ENCODE measurements at places on chromosomes 12 and 14.
A peak's percentile ranks its signal among the peaks of the same experiment; 100 is the strongest.

- DNase-seq, result peak; percentile 8
Measured at GRCh38 chr14:54186821-54187763, 209.7 kb upstream of the CDKN3 start.

- DNase-seq, result no peak
Measured at GRCh38 chr12:76153616-76154015, 69.1 kb upstream of the NAP1L1 start.

DNA sequence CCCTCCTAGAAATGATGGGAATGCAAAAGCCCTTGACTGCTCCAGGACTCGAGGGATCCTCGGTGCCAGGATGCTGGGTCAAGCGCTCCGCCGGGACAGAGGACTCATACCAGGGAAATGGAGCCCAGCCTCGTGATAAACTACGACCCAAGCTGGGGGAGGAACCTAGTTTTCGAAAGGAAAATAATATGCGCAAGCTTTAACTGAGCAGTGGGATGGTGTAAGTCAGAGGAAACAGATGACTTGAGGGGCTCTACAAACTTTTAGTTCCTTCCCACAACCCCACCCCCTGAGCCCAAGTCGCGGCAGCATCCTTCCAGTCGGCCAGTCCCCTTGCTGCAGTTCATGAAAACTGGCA is 654 bp upstream of the SUPT16H start:
- DNase-seq, result peak; percentile 49

GRCh38 chr12:62372134-62372533 is 94.5 kb upstream of the MON2 start:
- DNase-seq, result no peak

DNA sequence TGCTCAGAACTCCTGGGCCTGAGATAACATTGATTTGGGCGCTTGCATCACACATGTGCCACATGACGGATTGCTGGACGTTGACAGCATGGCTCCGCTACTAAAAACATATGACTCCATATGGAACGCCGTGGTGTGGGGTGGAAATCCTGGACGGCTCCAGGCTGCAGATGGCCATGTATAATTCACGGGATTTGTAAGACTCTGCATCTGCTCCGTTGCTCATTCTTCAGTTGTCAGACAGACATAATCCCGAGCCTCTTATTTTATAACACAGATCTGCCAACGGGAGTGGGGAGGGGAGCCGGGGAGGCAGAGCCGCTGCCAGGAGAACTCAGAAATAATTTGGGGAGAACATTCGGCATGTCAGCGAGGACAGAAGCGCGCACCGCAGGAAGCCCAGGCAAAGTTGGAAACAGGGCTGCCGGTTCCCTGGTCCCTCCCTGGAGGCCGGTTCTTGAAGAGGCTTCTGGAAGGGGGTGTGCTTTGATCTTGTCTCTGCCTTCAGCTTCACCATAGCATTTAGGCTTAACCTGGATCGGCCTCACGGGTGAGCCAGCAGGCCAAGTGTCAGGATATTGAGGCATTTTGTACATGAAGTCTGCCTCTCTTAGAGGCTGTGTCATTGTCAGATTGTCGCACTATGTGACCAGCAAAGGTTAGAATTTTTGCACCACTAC is 45.8 kb upstream of the MYL2 start:
- no peak for DNase-seq

DNA sequence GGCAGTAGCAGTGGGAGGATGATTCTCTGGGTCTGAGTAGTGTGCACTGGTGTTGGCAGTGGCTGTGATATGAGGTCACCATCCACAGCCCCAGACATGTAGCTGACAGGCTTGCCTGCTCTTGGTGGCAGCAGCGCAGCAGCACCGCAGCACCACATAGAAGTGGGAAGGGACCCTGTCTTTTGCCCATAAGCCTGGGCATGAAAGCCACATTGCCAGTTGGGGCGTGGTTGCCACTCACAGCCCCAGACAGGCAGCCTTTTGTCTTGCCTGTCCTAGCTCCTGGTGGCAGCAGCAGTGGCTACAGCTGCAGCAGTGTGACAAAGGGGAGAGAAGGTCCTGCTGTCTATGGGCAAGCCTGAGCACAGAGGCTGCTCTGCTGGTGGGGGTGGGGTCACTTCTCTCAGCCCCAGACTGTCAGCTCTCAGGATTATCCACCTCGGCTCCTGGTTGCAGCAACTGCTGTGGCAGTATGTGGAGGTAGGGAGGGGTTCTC is 71.5 kb downstream of the BRMS1L start:
- no peak for DNase-seq

GRCh38 chr14:99321236-99321925 is 49.4 kb upstream of the BCL11B start:
- DNase-seq, result no peak

DNA sequence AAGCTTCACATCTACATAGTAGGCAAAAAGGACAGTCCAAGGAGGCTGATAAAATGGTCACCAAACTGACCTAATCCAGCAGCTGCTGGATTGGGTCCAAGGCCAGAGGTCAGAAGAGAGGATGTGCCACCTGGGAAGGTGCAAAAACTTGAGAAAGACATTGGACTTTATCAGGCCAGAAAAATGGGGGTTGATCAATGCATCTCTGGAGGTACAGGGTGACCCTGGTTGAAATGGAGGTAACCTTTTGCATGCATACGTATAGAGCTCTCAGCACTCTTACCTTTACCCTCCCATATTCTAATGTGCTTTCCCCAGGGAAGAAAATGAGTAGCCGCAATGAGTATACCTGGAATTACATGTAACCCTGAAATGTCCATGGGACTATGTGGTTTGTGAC is 16.0 kb downstream of the BTG1 start:
- DNase-seq, result no peak

GRCh38 chr12:82746668-82747067 is 60.0 kb downstream of the TMTC2 start:
- DNase-seq, result no peak

DNA sequence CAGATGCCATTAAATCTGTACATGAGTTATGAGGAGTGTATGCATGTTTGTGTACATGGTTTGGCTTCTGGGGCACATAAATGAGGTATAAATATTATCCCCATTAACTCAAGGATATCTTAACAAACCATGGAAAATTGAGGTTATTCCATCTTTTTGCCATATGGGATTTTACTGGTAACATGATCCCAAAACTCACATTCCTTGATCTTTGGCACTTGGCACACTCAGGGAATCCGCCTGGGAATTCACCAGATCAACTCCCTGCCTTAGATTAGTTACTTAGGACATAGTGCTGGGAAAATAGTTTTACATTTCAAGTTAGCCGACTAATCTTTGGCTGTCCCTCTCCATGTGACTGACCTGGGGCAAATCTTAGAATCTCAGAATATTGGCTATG is 16.9 kb downstream of the CDKN1B start:
- DNase-seq, result no peak

GRCh38 chr14:20801726-20802125 is 918 bp downstream of the RNASE1 start:
- no peak for DNase-seq

GRCh38 chr12:111605911-111606766 is 7.0 kb upstream of the ATXN2 start:
- no peak for DNase-seq

GRCh38 chr12:1645819-1646218 is 16.8 kb downstream of the WNT5B start:
- DNase-seq, result no peak

DNA sequence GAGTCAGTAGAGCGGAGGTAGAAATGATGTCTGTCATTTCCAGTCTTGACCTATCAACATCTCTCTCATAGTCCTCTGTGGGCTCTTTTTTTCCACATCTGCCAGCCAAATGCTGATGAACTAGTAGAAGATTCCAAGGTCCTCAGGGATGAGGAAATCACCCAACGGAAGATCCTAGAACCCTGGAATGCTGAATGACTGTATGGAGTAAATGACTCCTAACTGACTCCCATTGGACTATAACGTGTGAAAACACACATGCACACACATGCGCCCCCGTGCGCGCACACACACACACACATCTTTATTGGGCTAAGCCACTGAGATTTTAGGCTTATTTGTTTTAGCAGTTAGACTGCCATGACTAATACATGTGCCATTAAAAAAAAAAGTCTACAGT is 159.2 kb downstream of the MYRFL start:
- no peak for DNase-seq

DNA sequence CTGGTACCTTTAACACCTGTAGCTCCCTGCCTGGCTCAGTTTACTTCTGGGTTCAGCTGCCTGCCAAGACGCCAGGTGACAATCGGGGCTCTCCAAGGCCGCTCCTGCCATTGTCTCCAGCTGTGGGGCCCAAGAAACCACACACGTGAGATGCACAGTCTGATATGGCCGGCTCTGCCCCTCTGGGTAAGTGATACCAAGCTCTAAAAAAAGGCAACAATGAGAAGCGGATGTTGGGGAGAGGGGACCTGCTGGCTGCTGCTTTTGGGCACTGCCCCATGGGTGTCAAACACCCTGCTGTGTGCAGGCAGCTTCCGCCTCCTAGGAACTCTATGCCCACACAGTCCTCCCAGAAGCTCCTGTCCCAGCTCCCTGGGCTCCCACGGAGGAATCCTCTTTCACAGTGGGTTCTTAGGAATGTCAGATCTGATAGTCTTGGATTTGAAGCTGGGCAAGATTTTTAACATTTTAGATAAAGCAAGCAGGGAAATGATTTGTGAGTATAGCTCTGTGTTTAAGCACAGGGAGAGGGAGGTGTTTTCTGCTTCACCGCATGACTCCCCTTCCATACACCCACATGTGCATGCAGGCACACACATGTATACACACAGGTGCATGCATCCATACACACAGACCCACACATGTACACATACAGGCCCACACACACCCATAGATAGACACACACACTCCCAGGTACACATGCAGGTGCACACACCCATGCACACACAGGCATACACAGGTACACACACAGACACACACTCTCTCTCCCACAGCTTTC is 1135.8 kb downstream of the BCL11B start:
- peak; percentile 60 for DNase-seq

GRCh38 chr12:76312315-76312714 is 35.9 kb downstream of the BBS10 start:
- no peak for DNase-seq

GRCh38 chr12:16913832-16914490 is 308.0 kb upstream of the LMO3 start:
- no peak for DNase-seq

DNA sequence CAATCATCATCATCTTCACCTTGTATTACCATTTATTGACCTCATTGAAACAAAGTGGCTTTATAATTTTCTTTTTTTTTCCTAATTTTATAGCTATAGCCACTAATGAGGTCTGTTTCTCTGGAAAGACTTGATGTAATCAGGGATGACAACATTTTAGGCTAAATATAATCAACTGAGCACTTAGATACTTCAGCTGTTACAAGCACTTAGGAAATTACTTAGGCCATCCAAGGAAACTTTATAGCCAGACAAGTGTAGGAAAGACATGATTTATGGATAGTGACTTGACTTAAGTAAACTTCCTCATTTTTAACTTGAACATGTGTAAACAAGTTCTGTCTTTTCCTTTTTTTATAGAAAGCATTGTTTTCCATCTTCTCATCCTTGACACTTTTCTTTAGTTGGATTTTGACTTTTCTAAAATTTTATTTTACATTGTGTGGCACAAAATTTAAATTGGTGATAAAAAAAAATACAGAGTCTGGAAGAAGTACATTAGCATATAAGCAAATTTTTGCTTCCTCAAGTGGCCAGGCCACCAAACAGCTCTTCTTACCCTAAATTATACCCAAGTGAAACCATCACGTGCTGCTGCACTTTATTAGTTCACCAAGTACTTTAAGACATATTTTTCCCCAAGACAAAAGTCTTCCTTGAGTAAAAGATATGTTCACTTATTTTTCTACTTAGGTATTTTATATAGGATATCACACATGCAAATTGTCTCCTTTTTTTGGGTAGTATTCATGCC is 15.1 kb downstream of the CPNE8 start:
- no peak for DNase-seq

DNA sequence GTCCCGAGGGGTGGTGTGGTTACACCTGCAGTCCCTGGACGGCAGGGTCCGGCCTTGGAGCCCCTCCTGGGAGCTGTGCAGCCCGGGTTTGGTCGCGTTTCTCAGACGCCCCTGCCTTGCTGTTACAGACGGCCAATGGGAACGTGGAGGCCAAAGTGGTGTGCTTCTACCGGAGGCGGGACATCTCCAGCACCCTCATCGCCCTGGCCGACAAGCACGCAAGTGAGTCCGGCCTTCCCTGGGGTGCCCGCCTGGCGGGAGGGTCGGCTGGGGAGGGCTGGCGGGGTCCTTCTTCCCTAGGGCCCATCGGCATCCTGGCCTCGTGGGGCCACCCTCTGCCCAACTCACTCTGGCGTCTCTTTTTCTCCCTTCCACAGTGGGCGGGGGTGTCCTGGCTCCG is 25.7 kb downstream of the MTA1 start:
- DNase-seq, result no peak

DNA sequence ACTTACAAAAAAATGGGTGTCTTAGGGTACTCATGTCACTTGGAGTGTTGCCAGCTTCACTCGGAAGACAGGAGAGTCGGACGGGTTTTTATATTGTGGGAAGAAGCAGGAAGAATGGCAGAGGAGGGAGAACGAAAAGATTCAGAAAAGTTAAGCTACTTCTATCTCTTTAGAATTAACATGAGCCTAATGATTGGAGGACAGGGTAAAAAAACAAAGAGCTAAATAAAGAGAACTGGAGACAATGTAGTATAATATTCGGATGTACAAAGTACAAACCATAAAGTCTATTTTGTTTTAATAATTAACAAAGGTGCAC is 43.9 kb downstream of the EFCAB11 start:
- no peak for DNase-seq

GRCh38 chr12:56296295-56296694 is 3.8 kb downstream of the CS start:
- DNase-seq, result no peak

DNA sequence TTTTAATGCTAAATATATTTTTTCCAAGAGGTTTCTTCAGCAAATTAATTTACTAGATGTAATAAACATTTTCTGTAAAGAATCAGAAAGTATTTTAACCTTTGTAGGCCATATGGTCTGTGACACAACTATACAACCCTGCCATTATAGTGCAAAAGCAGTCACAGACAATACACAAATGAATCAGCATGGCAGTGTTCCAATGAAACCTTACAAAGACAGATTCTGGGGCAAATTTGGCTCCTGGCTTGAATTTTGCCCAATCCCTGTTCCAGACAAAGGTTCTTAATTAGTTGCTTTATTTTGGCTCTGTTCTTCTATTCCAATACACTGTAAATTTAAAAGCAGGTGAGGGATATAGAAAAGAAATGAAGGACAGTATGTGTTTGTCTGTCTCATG is 352.5 kb downstream of the C12orf50 start:
- DNase-seq, result no peak

GRCh38 chr12:31655792-31656191 is 3.7 kb upstream of the ETFBKMT start:
- DNase-seq, result no peak

GRCh38 chr14:67537736-67538135 is 4.6 kb downstream of the PLEKHH1 start:
- no peak for DNase-seq

Measured in NCI-H1092 treated with DMSO at 0.1 percent for 48 hours (cell line).